ENCODE measurements at places on chromosomes 3 and 15. TPM values are rescaled to one million over a fixed set of nuclear protein-coding genes. Genes with fewer than 3 reads are reported as not detected.

Gene IMPG2
- 3.1 TPM for total RNA-seq

Gene PIGX
- total RNA-seq: 55.6 TPM

DNA sequence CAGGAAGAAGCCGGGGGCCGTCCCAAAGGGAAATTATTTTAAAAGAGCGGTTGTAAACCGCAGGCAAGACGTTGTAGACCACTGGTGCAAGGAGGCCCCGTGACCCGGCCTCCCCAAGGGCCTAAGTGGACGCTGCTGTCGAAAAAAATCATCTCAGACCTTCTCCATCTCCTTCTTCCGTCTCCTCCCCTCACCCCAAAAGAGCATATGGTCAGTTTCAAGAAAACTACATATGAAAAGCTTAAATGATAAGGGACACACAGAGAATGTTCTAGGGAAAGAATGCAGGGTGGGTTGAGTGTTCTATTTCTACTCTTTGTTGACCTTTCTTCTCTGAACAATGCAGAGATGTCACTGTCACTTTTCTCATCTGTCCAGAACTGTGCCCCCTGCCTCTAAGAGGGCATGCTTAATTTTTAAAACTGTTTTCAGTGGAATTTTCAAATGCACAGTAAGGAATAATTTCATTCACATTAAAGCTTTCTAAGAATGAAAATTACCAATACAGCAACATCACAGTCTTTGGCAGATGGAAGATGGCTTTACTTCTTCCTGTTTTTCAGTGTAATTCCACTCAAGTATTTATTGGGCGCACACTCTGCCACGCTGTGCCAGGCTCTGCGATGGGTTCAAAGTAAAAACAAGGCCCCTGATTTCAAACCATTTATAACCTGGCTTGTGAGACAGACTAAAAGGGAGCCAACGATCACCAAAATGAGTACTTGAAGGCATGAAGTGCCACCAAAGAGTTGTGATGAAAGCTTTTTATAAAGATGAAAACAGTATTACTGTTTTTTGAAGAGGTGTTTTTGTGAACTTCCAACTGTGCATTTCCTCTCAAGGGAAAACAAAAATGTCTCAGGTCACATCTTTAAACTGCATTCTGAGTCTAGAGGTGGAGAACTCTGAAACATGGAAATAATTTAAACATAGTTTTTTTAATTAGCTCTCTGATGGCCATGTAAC is 891 bp upstream of the TOP2B start:
- H3K36me3 ChIP-seq: no peaks in the 10 kb centered on the region
- DNase-seq: no peak
- peak overlapping the region; percentile 95 for H3K27ac ChIP-seq
- H3K4me3 ChIP-seq: peak overlapping the region; percentile 70

Gene IQCF6
- total RNA-seq: not detected

- H3K4me1 ChIP-seq: no peaks in the 10 kb centered on the region
- DNase-seq: no peak
- H3K27me3 ChIP-seq: no peaks in the 10 kb centered on the region
Measured at GRCh38 chr3:5047764-5048419, 68.7 kb downstream of the BHLHE40 start.

- no peak for DNase-seq
- H3K4me3 ChIP-seq: no peak overlapping the region
- H3K4me1 ChIP-seq: no peaks in the 10 kb centered on the region
- H3K36me3 ChIP-seq: no peaks in the 10 kb centered on the region
Measured at GRCh38 chr3:46163556-46164041, 44.5 kb downstream of the CCR1 start.

DNA sequence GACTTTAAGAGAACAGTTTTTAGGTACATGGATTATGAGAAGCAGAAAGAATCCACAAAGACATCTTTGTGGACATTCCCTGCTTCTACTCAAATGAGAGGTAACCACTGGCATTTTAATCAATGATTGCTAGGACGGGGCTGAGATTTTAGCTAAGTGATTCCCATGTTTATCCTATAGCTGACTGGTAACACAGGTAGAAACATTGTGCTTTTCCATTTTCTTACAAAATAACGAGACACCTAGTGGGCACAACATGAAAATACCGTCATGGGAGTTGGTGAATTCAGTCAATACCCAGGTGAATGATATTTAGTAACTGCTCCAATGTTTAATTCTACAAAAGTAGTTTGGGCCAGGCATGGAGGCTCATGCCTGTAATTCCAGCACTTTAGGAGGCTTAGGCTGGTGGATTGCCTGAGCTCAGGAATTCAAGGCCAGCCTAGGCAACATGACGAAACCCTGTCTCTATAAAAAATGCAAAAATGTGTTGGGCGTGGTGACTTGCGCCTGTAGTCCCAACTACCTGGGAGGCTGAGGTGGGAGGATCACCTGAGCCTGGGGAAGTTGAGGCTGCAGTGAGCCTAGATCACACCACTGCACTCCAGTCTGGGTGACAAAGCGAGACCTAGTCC is 37.2 kb upstream of the DENND4A start:
- H3K36me3 ChIP-seq: no peaks in the 10 kb centered on the region
- no peak for DNase-seq
- H3K4me3 ChIP-seq: no peak overlapping the region
- H3K27me3 ChIP-seq: no peaks in the 10 kb centered on the region
- H3K27ac ChIP-seq: no peak overlapping the region

DNA sequence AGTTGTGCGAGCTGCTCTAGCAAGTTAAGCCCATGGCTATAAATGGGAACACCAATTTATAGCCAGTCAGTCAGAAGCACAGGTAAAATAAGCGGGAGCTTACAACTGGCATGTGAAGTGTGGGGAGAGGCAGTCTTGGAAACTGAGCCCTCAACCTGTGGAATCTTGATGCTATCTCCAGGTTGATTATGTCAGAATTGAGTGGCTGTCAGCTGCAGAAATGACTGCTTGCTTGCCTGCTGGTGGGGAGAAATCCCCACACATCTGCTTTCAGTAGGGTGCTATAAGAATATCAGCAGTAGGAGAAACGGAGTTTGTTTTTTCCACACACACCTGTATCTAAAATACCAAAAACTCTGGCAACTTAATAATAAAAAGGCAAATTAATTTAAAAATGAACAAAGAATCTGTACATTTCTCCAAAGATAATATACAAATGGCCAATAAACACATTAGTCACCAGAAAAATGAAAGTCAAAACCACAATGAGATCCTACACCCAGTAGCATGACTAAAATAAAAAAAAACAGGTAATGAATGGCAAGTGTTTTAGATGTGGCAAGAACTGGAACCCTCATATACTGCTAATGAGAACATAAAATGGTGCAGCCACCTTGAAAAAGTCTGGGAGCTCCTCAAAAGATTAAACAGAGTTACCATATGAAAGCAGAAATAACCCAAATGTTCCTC is 26.0 kb upstream of the MAP4 start:
- H3K27ac ChIP-seq: no peak overlapping the region
- no peak for DNase-seq
- H3K4me1 ChIP-seq: peaks cover 20% of the 10 kb centered on the region
- H3K4me3 ChIP-seq: no peak overlapping the region

- peak overlapping the region; percentile 48 for H3K27ac ChIP-seq
- no peaks in the 10 kb centered on the region for H3K27me3 ChIP-seq
- no peak for DNase-seq
- H3K4me1 ChIP-seq: peaks cover 6% of the 10 kb centered on the region
Measured at GRCh38 chr3:98770261-98771039, 7.3 kb downstream of the ST3GAL6 start.

Gene GPR87
- not detected for total RNA-seq

DNA sequence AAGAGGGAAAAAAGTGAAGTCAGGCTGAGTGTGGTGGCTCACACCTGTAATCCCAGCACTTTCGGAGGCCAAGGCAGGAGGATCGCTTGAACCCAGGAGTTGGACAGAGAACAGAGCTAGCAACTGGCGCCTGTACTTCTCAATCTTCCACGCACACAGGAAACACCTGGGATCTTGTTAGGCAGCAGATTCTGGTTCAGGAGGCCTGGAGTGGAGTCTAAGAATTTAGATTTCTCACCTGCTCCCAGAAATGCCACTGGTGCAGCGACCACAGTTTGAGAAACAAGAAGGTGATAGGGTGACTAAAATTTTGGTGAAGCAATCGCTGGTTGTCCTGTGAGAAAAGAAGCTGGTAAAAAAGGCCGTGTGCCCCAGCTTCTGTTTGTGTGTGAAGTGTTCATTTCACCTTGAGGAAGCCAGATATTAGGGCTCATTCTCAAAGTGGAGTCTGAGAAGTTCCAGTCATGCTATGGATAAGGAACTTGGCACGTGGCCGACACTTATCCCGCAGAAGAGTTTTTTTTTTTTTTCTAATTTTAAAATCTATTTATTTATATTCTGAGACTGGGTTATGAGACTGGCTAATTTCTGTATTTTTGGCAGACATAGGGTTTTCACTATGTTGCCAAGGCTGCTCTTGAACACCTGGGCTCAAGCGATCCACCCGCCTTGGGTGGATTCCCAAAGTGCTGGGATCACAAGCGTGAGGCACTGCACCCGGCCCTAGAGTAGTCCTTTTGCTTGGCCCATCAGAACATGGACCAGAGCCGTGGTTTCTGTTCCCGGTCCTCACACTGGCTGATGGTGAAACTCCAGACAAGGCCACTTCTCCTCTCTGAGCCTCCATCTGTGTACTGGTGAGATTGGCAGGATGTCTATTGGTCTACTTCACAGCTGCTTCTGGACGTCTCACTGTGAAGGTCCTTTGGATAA is 324.6 kb upstream of the PROK2 start:
- peaks cover 4% of the 10 kb centered on the region for H3K4me1 ChIP-seq
- H3K27me3 ChIP-seq: no peaks in the 10 kb centered on the region
- H3K36me3 ChIP-seq: no peaks in the 10 kb centered on the region
- no peak overlapping the region for H3K4me3 ChIP-seq
- H3K27ac ChIP-seq: no peak overlapping the region

Gene MCTP2
- total RNA-seq: 6.2 TPM

DNA sequence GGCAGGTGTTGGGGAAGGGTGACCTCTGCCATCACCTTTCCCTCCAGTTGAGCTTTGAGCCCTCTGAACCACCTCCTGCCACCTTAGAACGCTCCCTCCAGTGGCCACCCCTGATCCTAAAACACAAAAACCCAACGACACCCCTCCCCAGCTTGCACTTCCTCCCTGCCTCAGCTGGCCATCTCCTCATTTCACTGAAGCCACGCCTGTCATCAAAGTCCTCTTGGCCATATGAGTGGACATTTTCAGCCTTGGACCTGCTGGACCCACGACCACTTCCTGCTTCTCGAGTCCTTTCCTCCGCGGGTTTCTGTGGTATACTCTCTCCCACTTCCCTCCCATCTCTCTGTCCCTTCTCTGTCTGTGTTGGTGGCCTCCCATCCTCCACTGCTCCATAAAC is 48.5 kb upstream of the NR2C2 start:
- no peak overlapping the region for H3K4me3 ChIP-seq
- H3K27me3 ChIP-seq: no peaks in the 10 kb centered on the region
- DNase-seq: no peak
- H3K27ac ChIP-seq: no peak overlapping the region

Gene SYNPR
- total RNA-seq: 9.9 TPM

- H3K36me3 ChIP-seq: peaks cover 3% of the 10 kb centered on the region
- no peaks in the 10 kb centered on the region for H3K27me3 ChIP-seq
- no peak overlapping the region for H3K27ac ChIP-seq
- H3K4me1 ChIP-seq: no peaks in the 10 kb centered on the region
Measured at GRCh38 chr15:39598186-39598850, 17.4 kb downstream of the THBS1 start.
